Bronchial smooth muscle cell (primary cell): ENCODE measurements at places on chromosomes 6 and 20. TPM values are rescaled to one million over a fixed set of nuclear protein-coding genes. Genes with fewer than 3 reads are reported as not detected.

The VSX1 gene
- not detected in 2 replicates for total RNA-seq

The MDFI gene
- total RNA-seq: 0.26 TPM in 1 of 2 replicates, not detected in the other

The HCK gene
- total RNA-seq: not detected in 2 replicates

The RIMS1 gene
- total RNA-seq: 0.16 and 0.17 TPM in 2 replicates

The C6orf141 gene
- 0.17 and 0.79 TPM in 2 replicates for total RNA-seq

The FAM217A gene
- total RNA-seq: not detected in 2 replicates

The TCF15 gene
- total RNA-seq: under 0.01 TPM in 1 of 2 replicates, not detected in the other

The PFDN6 gene
- total RNA-seq: 29.7 and 41.6 TPM in 2 replicates

The LY6G6D gene
- 0.47 TPM in 1 of 2 replicates, not detected in the other for total RNA-seq

The ZFP64 gene
- 18.2 and 24.3 TPM in 2 replicates for total RNA-seq
